ENCODE measurements at places on chromosomes 1 and 21. TPM values are rescaled to one million over a fixed set of nuclear protein-coding genes. Genes with fewer than 3 reads are reported as not detected.

DNA sequence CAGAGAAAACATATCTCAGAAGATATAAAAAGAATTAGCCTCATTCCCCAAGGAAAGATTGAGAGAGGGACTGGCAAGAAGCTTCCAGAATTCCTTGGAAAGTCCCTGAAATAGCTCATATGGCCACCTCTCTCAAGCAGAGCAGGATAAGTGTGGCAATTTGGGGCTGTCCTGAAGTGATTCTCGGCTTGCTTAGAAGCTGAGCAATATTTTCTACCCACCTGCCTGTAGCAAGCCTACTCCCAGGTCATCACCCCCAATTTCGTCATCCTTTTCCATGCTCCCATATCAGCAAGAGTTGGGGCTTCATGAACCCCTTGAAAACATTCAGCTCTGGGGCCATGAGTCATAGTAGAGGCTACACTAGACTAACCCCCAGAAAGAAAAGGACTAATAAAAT, 131.5 kb downstream of the PLPP3 start:
- DNase-seq: no peak

DNA sequence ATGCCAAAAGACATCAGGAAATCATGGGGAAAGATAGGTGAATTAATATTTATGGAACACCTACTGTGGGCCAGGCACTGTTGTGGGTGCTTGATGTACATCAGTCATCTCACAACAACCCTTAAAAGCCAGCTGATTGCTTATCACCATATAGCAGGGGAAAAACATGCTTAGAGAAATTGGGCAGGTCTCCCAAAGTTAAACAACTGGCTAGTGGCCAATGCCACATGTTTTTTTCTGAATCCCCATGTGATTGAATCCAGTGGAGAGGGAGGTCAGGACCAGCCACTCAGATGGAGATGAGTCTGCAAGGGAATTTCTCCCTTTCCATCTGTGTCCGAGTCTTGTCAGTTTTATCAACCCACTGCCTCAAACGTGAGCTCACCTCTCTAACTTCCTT, 33.5 kb downstream of the UTP25 start:
- DNase-seq: no peak

DNA sequence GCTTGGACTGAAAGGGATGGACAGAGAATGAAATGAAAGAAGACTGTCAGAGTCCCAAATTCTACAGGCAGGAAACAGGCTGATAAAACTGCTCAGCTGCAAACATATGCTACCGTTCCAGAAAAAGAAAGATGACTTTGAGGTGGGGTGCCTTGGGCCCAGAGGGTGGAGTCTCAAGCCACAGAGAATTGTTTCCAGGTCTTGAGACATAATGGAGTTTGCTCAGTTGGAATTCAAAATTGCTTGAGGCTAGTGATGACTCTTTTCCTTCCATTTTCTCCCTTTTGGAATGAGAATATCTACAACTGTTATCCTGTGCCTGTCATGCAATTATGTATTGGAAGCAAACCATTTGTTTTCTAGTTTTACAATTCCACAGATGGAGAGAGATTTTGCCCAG, 23.6 kb upstream of the PSEN2 start:
- no peak for DNase-seq

GRCh38 chr1:11948822-11949458, 14.4 kb downstream of the PLOD1 start:
- no peak for DNase-seq

- no peak for DNase-seq
These were observed 169.7 kb downstream of the TRIM33 start for GRCh38 chr1:114341299-114341698.

DNA sequence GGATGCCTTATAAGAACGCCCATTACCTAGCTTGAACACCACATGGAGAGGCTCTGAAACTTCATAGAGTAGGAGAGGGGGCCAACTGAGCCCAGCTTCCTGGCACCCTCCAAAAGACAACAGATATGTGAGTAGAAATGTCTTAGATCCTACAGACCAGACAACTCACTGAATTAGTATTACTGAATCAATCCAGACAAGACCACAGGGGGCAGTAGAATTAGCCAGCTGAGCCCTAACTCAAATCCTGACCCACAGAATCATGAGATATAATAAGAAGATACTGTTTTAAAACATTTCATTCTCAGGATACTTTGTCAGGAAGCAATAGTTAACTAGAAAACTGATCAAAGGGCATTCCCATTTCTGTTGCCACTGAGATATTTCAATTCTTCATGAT, 45.8 kb upstream of the C1orf21 start:
- DNase-seq: no peak

- peak; percentile 52 for DNase-seq
These were observed 61.6 kb downstream of the DHRS3 start for GRCh38 chr1:12556368-12556930.

DNA sequence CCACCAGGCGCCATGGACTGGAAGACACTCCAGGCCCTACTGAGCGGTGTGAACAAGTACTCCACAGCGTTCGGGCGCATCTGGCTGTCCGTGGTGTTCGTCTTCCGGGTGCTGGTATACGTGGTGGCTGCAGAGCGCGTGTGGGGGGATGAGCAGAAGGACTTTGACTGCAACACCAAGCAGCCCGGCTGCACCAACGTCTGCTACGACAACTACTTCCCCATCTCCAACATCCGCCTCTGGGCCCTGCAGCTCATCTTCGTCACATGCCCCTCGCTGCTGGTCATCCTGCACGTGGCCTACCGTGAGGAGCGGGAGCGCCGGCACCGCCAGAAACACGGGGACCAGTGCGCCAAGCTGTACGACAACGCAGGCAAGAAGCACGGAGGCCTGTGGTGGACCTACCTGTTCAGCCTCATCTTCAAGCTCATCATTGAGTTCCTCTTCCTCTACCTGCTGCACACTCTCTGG, 3.8 kb downstream of the GJB3 start:
- no peak for DNase-seq

GRCh38 chr21:31945546-31945945, 72.7 kb downstream of the HUNK start:
- DNase-seq: no peak

GRCh38 chr1:112614460-112615065, 4.4 kb downstream of the ST7L start:
- DNase-seq: no peak

GRCh38 chr1:20787840-20788795, 1.0 kb upstream of the HP1BP3 start:
- DNase-seq: no peak

DNA sequence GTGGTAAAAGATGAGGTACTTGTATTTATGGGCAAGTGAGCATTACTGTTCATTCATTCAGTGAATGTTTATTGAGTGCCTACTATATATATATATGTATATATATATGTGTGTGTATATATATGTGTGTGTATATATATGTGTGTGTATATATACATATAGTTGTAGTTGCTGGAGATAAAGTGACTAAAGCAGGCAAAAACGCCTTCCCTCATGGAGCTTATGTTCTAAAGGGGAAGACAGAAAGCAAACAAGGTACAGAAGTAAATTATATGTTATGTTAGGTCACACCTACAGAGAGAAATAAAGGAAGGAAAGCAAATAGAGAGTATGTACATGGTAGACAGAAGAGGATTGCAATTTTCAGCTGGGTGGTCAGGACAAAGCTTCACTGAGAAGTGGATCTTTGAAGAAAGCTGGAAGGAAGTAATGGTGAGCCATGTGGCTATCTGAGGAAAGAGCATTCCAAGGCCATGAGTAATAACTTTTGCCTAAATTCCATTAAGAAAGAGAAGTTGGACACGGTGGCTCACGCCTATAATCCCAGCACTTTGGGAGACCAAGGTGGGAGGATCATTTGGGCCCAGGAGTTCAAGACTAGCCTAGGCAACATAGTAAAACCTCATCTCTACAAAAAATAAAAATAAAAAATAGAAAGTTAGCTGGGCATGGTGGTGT, 33.5 kb upstream of the KLF17 start:
- no peak for DNase-seq

DNA sequence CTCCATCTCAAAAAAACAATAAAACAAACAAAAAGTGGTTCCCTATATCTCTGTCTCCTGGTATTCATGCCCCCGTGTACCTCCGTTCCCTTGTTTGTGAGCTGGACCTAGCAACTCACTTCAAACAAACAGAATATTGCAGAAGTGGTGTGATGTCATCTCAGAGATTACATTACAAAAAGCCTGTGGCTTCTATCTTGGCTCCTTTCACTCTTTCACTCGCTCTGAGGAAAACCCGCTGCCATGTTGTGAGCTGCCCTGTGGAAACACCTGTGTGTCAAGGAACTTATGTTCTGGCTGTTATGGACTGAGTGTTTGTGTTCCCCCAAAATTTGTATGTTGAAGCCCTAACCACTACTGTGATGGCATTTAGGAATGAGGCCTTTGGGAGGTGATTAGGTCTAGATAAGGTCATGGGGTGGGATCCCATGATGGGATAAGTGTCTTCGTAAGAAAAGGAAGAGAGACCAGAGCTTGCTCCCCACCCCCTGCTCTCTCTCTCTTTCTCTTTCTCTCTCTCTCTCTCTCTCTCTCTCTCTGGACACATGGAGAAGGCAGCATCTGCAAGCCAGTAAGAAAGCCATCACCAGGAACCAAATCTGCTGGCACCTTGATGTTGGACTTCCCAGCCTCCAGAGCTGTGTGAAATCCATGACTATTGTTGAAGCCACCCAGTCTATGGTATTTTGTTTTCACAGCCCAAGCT, 7.4 kb upstream of the HYI start:
- DNase-seq: no peak

DNA sequence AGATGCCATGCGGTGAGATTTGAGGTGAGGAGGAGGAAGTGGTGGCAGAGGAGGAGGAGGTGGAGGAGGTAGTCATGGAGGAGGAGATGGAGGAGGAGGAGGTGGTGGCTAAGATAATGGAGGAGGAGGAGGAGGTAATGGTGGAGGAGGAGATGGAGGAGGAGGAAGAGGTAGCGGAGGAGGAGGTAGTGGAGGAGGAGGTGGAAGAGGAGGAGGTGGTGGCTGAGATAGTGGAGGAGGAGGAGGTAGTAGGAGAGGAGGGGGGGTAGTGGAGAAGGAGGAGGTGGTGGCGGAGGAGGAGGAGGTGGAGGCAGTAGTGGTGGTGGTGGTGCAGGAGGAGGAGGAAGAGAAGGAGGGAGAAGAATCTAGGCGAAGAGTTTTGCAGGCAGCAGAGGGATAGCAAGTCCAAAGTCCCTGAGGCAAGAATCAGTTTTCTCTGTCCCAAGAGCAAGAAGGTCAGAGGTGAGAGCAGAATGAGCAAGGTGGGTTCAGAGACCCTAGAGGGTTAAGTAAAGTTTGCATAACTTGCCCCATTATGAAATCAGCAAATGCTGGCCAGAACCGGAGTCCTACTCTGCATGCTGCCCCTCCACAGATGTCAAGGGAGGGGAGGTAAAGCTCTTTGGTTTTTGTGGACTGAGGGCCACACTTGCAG, 38.9 kb upstream of the GNPAT start:
- no peak for DNase-seq

DNA sequence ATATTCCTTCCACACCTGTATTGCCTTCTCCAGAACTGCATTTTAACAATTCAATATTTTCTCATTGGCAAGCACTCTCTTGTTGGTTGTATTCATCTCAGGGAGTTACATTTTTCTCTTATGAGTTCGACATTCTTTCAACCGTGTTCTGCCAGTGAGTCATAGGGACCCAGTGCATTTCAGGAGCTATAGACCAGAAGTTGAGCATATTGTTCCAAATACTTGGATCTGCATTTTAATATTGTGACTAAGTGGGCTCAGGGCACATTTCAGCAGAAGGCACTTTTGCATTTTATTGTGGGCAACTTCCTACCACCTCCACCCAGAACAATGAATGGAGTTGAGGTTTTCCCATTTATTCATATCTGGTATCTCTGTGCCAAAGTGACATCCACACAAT, 132.8 kb downstream of the TNFSF18 start:
- no peak for DNase-seq

DNA sequence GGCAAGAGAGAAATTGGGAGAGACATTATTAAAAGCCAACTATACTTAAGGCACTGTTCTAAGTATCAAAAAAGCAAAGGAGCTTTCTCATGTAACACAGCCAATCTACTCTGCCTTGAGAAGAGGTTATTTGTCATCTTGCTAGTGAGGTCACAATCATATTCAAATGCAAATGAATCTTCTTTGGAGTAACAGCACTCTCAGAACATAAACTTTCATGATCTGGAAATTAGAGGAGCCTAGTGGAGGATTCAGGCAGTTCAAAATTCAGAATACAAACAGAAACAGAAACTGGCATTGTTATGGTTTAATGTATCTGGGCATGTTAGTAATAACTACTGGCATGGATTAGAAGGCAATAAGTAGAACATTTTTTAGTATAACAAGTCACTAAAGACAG, 57.4 kb downstream of the ARID4B start:
- DNase-seq: no peak

GRCh38 chr1:186884251-186884650, 55.5 kb downstream of the PLA2G4A start:
- no peak for DNase-seq

GRCh38 chr1:208510192-208510952, 266.2 kb upstream of the PLXNA2 start:
- no peak for DNase-seq

- DNase-seq: no peak
These were observed 77.6 kb upstream of the IFNAR2 start for GRCh38 chr21:33151941-33152731.

DNA sequence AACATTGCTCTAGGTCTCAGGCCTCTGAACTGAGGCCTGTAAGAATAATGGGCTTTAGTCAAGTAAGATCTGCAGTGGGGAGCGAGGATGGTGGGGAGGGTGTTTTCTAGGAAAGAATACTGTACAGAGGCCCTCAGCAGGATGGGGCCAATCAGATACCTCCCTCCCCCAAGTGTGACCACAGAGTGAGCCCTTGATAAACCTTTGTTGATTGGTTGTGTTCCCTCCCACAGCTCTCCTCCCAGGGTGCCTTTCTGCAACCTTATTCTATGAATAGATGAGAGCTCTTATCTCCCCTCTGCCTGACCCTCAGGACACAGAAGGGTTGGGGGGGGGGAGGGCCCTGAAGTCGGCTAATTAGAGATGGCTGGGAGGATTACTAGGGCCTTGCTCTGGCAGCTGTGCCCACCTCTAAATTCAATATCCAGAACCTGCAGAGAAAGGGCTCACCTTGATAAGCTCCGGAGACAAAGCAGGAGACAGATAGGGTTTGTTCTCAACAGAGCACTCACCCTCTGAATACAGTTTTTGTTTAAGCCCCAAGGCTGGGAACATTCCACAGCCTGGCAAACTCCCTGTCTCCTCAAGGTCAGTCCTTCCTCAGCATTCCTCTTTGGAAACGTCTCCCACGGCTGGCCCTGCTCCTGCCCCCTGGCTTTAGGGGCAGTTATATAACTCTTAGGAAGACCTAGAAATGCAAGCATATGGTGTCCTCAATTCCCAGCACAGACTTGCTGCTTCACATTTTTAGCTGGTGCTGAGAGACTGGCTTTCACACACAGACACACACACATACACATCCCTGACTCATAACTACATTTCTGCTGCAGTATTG, 42.9 kb downstream of the ATP1A1 start:
- peak; percentile 47 for DNase-seq

The MXRA8 gene
- total RNA-seq: 14.5 TPM

The ARHGEF19 gene
- 1.9 TPM for total RNA-seq

The CBR3 gene
- total RNA-seq: 5.5 TPM

The LINGO4 gene
- 0.68 TPM for total RNA-seq

The ZNF683 gene
- not detected for total RNA-seq

The FAM72C gene
- total RNA-seq: not detected

The PBX1 gene
- 24.0 TPM for total RNA-seq
